ENCODE measurements at places on chromosomes 7 and 10.

DNA sequence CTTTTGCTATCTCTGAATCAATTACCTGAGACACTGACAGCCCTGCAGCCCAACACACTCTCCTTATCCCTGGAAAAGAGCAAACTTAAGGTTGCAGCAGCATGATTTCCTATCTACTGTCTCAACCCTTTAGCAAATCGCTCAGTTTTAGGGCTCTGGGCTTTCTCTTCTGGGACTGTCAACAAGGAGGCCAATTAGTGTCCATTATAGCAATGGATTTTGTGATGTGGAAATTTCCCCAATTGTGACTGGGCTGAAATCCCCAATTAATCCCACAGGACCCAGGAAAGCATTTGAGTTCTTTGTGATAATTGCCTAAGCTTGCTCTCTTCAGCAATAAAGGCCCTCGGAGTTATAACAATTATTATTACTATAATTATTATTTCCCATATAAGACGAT is 197.0 kb downstream of the ZNF438 start:
- no peak for DNase-seq

DNA sequence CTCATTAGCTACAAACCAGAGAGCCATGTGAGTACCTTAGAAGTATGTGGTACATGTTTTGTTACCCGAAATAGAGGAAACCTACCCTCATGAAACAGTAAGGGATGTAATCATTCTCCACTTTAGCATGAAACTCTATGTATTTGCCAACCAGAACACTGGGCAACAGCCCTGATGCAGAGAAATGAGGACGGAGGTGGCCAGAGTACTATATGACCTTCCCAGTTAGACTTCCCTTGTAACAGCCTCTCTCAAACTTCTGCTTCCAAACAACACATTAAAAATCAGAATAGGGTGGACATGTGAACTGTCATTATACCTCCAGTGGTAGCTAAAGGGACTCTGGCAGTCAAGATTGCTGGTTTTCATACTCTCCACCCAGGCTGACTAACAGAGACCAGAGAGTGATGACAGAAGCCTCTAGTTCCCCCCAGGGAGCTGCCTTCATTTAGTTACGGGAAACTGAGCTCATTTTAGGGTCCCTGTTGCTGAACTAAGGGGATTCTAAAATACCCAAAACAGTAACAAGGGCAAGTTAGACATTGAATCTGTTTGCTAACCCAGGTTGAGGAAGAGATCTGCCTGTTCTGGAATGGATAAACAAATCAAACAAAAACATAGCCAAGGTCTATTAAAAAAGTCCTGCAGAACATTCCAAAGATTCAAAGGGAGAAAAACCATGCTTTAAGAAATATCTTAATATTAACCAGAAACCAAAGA is 83.1 kb downstream of the VPS41 start:
- no peak for DNase-seq

DNA sequence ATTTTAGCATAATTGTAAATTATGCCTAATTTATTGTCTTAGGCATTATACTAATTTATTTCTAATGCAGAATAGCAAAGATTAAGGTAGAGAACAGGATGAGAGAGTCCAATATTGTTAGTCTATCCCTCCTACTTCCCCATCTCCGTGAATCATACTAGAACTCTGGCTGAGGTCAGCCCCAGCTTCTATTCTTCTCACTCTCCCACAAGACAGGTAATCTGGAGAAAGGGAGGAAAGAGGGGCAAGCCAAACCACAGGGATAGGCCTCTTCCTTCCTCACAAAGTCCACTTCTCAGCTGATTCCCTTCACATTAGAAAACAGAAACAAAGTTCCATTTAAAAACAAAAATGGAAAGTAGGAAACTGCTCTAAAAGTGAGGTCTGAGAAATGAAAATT is 117.5 kb upstream of the LAMB4 start:
- DNase-seq, result no peak

DNA sequence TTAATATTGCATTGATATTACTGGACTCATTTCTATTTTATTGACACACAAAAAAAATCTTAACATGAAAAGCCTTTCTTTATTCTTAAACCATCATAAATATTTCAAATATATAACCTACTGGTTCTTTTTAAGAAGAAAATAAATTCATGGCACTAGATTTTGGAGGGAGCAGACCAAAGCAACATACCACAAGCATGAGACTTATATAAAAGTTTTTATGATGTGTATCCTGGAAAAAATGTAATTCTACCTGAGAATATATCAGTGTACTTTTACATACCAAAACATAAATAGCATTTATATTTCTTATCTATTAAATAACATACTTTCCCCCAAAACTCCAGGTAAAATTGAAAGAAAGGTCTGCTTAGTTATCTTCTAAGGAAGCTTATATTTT is 508.2 kb upstream of the SEMA3D start:
- DNase-seq, result no peak

DNA sequence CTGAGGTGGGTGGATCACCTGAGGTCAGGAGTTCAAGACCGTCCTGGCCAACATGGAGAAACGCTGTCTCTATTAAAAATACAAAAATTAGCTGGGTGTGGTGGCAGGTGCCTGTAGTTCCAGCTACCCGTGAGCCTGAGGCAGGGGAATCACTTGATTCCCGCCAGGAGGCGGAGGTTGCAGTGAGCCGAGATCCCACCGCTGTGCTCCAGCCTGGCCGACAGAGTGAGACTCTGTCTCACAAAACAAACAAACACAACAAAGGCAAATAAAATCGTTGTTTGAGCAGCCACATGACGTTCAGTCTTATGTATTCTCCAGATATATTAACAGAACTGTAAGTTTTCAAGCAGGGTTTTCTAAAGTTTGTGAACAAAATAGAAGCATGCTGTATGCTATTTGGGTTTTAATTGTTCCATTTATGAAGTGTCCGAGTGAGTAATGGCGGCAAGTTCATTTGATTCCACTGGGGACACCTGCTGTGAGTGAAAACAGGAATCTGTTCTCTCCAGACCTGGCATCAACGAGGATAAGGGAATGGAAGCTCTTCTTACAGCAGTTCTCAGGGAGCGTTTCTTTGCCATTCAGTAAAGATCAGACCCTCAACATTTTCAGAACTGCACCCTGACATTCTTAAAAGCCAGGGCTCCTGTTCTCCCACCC is 122.5 kb upstream of the PITRM1 start:
- no peak for DNase-seq

DNA sequence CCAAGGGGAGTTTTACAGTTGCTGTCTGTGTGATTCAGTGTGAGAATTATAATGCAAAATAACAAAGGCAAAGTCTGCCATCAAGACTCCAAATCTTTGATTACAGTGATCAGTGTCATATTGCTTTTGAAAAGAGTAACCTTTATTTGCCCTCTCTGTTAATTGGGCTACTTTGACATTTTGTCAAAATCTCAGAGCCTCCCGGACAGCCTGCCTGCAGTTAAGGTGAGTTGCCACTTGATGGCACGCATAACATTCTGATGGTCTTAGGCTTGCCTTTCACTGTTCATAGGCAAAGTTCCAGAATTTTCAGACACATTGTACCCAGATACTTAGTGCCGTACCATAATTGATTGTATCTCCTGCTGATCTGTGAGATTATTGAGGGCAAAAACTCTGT is 253.5 kb downstream of the ABCA13 start:
- DNase-seq, result peak; percentile 11

DNA sequence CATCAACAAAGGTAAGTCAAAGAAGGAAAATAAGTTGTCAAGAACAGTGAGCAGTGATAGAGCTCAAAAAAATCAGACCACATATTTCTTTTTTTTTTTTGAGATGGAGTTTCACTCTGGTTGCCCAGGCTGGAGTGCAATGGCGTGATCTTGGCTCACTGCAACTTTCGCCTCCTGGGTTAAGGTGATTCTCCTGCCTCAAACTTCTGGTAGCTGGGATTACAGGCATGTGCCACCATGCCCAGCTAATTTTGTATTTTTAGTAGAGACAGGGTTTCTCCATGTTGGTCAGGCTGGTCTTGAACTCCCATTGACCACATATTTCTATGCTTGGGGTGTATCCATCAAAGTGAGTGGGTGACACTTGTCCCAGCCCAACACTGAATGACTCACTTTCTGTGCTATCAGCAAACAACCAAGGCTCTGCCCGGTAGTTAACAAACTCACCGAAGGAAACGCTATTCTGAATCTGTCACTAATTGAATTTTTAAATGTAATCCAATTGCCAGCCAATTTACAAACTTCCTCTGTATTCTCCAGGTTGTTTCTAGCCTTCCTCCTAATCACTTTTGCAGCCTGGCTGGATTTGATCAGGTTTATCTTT is 19.6 kb upstream of the SMNDC1 start:
- DNase-seq, result no peak

DNA sequence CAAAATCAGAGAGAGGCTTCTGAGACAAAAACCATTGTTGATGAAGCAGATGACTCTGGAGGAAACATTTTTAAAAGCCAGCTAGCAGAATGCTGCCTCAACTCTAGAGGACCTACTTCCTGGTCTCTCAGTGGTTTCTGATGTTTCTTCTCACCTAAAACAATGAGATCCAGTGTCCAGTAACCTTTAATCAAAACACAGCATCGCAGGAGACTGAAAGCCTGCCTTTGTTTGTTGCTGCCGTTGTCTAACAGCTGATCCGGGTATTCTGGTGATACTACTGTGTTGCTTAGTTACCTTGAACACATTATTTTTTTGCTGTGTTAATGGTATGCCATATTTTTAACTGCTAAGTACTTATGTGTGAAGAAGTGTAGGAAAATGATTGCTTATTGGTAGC is 70.9 kb downstream of the WIPF3 start:
- DNase-seq, result peak; percentile 5

GRCh38 chr10:129626309-129626708 is 159.3 kb downstream of the MGMT start:
- no peak for DNase-seq

DNA sequence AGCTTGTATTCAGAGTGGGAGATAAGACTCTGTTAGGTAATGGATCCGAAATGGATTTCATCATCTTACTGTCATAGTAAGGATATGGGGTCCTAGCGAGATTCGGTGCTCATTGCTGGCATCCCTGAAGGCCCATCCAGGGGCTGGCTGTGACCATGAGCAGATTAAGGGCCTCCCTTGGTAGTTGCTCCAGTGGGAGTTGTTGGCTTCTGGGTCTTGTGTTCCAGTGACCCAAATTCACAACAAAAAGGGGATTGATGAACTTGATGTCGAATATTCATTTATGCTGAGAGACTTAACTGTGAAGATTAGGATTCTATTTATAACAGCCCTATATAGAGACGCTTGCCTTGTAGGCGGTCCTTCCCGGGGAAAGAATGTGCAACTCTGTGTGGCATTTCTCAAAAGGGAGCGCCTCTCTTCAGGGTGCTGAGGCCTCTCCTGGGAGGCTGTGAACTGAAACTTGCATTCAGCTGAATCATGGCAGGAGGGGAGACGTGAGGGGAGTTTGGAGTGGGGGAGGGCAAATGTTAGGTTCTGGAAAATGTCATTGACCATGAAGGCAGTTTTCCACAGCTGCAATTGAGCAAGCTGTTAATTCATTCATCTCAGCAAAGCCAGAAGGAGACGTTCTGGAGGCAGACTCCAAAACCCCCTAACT is 233.1 kb upstream of the FZD8 start:
- peak; percentile 62 for DNase-seq

DNA sequence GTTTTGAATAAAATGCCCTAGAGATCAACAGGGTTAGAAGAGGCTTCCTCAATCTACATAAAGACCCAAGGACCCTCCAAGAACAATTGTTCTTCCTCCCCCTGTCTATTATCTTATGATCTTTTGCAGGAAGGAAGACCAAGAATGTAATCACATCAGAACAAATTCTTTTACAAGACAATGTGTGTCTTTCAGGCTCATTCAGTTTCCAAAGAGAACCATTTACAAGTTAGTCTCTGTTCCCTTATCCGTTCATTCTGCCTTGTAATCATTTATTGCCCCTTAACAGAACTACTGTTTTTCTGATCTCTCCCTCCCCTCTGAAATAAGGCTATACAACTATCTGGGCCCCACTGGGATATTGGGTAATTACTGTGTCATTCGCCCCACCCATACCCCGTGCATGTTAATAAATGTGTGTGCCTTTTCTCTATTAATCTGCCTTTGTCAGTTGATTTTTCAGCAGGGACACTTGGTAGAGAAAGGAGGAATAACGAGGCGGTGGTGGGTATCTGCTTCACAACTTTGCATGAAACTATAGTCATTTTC is 5.7 kb upstream of the MKRN1 start:
- DNase-seq, result no peak

DNA sequence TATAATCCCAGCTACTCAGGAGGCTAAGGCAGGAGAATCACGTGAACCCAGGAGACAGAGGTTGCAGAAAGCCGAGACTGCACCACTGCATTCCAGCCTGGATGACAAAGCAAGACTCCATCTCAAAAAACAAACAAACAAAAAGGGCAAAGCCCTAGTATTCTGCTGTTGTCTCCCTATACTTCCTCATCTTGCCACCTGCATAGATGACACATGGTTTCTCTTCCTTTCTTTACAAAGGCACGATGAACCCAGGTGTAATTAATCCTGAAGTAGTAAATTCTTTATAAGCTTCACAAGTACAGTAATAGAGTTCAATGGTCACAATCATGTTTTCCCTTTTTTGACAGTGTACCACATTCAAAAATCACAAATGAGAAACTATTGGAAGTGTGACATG is 9.8 kb upstream of the ZNF727 start:
- no peak for DNase-seq

GRCh38 chr10:117094856-117095255 is 43.2 kb downstream of the VAX1 start:
- no peak for DNase-seq

DNA sequence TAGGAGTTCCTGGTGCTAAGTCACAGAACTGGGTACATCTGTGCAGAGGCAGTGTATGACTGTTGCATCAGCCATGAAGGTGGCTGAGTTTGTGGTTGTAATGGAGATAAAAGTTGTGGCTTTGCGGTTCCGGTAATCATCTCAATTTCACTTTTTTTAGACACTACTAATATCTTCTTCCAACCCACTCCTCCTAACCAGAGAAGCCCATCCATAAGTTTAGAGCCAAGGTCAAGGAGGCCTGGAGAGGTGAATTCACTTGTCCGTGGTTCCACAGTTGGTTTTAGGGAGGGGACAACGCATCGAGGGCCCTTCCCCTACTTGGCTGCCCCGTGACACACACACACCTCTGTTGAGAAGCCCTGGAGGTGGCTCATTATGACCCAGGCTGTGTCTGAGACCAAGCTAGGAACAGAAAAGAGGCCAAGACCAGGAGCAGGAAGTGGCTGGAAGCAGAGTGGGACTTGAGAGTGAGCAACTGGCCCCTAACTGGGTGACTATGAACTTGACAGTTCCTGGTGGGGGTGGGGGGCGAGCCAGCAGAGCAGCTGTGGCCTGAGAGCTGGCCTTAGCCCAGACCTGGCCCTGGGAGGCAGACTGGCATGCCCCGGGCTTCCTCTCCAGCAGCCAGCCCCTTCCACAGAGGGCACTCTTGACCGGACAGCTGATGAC is 66.8 kb upstream of the COL13A1 start:
- no peak for DNase-seq

- no peak for DNase-seq
Measured at GRCh38 chr10:7181420-7181819, 229.4 kb downstream of the SFMBT2 start.

DNA sequence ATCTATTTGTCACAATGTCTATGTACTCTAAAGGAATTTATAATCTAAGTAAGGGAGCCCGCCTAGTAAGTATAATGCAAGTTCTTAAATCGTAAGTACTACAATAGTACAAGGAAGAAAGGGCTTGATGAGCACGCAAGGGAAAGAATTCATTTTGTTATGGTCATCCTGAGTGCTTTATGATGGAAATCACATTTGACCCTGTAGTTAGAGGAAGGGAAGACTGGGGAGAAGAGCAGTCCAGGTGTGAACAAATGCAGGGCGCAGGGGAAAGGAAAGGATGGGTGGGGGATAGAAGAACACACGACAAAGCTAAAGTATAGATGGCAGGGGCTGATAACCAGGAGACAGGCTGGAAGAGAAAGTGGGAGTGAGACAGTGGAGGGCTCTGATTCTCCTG is 88.2 kb upstream of the ARMC3 start:
- DNase-seq, result no peak

GRCh38 chr10:47008769-47009168 is 97.5 kb downstream of the PTPN20 start:
- peak; percentile 29 for DNase-seq
